ENCODE measurements at places on chromosomes 3 and 15.

DNA sequence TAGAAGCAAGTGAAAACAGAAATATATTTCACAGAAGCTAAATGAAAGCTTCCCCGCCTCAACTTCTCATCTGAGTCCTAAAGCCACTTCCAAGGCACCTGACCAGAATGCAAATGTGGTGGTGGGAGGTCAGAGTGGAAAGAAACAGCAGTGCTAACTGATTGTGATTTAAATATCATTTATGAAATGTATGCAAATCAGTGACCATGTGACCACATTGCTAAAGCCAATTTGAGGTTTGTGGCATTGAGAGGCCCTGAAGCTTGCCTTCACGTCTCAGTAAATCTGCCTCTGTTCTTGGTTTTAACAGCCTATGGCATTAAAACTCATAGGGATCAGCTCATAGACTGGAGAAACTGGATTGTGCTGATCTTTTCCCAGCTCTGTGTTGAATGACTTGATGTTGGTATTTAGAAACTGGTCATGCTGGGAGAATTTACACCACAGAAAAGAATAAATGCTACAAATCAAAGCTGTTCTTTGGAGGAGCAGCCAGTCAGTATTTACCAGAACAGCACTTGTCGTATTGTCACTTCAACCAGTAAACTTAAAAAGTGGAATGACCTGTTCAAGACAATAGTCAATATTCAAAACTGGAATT lies 481.4 kb upstream of the ALCAM start:
- no peak for DNase-seq

GRCh38 chr3:127217596-127218453 lies 24.9 kb downstream of the PRR23E start:
- DNase-seq, result no peak

DNA sequence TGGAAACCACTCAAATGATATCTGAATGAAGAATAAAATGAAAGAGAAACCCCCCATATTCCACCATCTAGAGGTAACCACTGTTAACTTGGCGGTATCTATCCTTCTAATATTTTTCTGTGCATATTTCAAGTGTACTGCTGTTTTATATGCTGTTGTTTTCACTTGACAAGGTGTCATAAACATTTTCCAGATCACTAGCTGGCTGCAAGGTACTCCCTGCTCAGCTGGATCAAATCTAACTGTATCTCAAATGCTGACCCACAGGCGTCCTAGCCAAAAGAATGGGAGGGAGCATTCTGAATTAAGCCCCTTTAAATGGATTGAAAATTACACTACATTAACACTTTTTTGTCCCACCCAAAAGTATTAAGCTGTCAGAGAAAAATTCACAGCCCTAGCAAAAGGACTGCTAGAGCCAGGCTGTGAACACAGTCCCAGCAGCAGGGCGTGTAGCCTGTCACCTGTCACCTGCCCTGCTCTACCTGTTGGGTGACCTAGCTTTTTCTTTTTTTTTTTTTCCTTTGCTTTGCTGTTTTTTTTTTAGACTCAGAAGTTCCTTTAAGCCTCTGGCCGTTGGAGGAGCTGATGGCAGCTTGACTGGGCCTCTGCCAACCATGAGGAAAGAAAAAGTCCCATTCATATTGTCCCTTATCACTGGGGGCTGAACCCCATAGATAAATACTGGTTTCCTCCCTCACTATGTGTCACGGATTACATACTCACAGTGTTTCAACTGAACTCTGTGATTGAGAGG lies 93.7 kb upstream of the TSC22D2 start:
- DNase-seq, result no peak

- peak; percentile 69 for DNase-seq
These were observed 37.7 kb upstream of the LCTL start for GRCh38 chr15:66603301-66604179.

GRCh38 chr3:129184396-129184657 lies 631 bp upstream of the CNBP start:
- peak; percentile 50 for DNase-seq

- no peak for DNase-seq
These were observed 115.7 kb upstream of the CHRM5 start for GRCh38 chr15:33852570-33852969.

- no peak for DNase-seq
These were observed 50.4 kb downstream of the IL12A start for GRCh38 chr3:160038862-160039562.

DNA sequence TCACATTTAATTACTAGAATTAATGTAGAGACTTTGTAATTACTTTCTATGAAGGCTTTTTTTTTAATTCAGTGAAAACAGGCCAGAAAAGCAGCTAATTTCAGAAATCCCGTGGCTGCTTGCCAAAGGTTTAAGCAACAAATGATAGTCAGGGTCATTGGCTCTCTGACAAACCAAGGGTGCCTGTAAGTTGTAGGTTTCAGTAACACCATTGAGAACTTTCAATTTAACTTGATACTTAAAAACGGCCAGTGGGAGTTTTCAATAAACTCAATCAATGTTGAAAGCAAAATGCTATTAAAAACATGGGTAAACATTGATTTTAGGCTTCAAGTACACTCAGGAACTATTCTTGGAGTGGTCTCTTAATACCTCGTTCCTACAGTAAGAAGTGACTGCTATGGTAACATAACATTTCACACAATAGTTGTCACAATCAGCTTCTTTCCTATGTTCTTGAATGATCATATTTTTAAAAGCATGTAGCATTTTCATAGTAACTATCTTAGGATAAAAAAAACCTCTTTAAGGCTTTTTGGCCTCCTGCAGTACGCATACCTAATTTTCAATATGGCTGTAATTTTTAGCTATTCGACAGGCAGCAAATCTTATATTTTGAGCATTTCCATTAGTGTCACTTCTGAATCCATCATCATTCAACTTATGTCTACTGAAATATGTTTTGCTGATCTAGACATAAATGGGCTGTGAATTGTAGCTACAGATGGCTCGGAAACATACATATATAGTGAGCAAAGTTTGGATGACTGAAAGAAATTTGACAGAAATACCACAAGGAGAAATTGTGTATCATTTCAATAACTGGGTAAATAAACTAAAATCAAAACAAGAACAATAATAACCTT lies 592.1 kb upstream of the GBE1 start:
- DNase-seq, result no peak

- no peak for DNase-seq
These were observed 22.1 kb downstream of the ARNT2 start for GRCh38 chr15:80426316-80426715.

- DNase-seq, result no peak
These were observed 255.3 kb downstream of the RORA start for GRCh38 chr15:60973637-60974415.

- no peak for DNase-seq
These were observed 25.0 kb upstream of the C3orf52 start for GRCh38 chr3:112061152-112061551.

DNA sequence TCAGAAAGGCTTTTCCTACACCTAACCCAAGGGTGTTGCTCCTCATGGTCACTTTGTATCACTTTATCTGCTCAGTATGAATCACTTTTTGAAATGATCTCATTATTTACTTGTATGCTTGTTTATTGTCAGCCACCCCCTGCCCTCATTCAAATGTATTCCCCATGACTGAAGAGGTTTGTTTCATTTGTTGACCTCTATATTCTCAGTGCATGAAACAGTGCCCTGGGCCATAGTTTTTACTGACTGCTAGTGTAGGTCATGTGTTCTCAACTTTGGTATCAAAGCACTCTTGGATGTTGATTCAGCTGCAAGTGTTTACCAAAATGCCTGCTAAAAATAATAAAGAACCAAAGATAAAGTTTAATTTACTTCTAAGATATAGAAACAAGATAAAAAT lies 381.7 kb upstream of the ARPP21 start:
- DNase-seq, result no peak

GRCh38 chr3:179896507-179896906 lies 140.2 kb downstream of the PEX5L start:
- no peak for DNase-seq

GRCh38 chr3:131981323-131981722 lies 53.5 kb downstream of the CPNE4 start:
- no peak for DNase-seq

GRCh38 chr3:150371741-150372254 lies 36.3 kb upstream of the TSC22D2 start:
- no peak for DNase-seq

GRCh38 chr3:185631108-185631507 lies 45.0 kb downstream of the SENP2 start:
- DNase-seq, result no peak

- DNase-seq, result no peak
These were observed 20.0 kb downstream of the EFCC1 start for GRCh38 chr3:129021140-129021551.

DNA sequence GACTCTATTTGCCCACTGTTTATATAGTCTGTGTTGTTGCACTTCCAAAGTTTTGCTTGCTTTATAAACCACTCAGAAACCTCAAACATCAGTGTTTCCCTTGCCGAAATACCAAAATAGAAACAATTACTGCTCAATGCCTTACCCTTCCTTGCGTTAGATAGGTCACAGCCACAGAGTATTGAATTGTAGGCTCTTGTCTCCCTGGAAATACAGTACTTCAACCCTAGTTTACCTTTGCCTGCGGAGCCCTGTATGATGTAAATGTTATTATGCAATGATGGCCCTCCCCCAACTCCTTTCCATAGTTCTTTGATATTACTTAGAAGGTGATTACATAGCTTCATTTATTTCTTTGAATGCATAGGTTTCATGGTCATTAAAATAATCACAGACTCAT lies 44.2 kb downstream of the SOX2 start:
- no peak for DNase-seq

DNA sequence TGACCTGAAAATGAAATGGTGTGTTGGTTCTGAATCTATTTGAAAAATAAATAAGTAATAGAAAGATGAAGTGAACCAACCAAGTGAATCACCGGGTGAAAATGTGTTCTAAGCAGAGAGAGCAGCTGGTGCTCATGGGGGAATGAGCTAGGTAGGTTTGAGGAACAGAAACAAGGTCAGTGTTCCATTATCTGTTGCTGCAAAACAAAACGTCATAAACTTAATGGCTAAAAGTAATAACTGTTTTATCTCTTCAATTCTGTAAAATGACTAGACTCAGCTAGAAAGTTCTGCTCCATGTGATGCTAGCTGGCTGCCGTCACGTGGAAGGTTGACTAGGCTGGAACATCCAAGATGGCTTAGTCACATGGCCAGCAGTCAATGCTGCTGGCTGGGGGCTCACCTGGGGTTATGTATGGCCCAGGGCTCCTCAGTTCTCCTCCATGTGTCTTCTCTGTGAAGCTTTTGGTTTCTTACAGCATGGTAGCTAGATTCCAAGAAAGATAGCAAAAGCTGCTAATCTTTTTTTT lies 13.3 kb upstream of the SH3BP5 start:
- DNase-seq, result no peak

DNA sequence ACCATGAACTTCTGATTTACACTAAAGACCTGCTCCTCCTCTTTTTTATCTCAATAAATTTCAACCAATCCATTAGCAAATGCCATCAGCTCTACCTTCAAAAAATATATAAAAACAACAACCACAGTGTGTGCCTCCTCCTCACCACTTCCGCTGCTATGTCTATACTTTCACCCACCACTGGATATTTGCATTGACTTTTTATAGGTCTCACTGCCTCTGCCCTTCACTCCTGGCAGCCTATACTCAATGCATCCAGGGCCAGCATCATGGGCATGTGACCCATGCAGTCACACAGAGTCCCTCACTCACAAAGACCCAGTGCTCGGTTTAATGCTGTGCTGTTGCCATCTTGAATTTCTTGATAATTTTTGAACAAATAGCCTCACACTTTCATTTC lies 53.5 kb upstream of the CCDC54 start:
- DNase-seq, result no peak

GRCh38 chr3:11059090-11059798 lies 66.7 kb downstream of the SLC6A1 start:
- peak; percentile 22 for DNase-seq

GRCh38 chr3:194285850-194286197 lies 65.3 kb downstream of the CPN2 start:
- no peak for DNase-seq

DNA sequence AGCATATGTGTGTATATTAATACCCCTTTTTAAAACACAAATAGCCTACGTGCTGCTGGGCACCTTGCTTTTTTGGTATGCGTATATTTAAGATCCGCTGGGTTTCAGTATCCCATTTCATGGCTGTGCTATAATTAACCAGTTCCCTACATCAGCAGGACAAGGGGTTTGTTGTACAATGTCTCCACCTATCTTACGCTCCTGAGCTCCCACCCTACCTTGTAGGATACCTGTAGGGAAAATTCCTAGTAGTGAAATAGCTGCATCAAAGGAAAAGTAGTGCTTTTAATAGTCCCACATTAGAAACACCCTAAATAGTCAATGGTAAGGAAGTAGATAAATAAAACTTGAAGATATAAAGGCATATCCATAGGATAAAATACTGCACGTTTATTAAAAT lies 1.4 kb downstream of the MAP6D1 start:
- no peak for DNase-seq

DNA sequence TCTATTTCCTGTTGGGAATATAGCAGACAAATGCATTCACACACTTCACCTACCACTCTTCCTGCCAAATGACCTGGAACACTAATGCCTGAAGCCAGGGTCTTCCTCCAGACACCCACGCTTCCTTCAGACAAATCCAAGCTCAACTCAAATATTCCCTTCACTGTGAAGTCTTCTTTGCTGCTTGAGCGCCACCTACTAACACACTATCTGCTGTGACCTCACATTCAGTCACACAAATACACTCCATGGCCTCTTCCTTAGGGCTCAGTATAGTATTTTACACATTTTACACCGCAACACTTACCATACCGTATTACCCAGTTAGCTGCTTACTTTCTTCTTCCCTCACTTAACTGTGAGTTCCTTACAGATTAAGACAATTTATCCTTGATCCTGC lies 149.4 kb downstream of the SHOX2 start:
- no peak for DNase-seq

GRCh38 chr3:148975248-148975647 lies 16.1 kb upstream of the GYG1 start:
- no peak for DNase-seq

- no peak for DNase-seq
These were observed 14.7 kb downstream of the MAP2K1 start for GRCh38 chr15:66401130-66402021.

- DNase-seq, result no peak
These were observed 13.3 kb downstream of the XRN1 start for GRCh38 chr3:142434503-142434902.

DNA sequence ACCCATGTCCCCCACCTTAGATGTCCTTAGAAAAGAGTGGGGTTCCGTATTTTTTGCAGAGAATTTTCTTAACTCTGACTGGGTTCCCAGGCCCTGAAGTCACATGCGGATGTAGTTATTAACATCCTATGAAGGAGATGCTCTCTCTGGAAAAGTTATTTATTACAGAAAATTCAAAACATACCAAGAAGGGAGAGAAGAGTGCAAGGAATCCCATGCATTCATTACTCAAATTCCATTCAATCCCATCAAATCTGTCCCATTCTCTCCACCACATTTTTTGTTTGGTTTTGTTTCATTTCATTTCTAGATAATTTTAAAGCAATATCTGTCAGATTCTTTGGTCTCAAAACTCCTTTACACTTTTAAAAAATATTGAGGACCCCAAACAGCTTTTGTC lies 34.3 kb upstream of the ANKRD34C start:
- DNase-seq, result no peak

- DNase-seq, result no peak
These were observed 20.9 kb upstream of the LDHAL6B start for GRCh38 chr15:59185725-59186124.

All from stimulated activated CD4-positive, alpha-beta T cell treated with anti-CD3 and anti-CD28 coated beads, Interleukin-2, amount 100 ng/mL, for 24 hours (primary cell).